Activated naive CD4-positive, alpha-beta T cell (primary cell): ENCODE measurements at places on chromosomes 2 and 18.
A peak's percentile ranks its signal among the peaks of the same experiment; 100 is the strongest.

DNA sequence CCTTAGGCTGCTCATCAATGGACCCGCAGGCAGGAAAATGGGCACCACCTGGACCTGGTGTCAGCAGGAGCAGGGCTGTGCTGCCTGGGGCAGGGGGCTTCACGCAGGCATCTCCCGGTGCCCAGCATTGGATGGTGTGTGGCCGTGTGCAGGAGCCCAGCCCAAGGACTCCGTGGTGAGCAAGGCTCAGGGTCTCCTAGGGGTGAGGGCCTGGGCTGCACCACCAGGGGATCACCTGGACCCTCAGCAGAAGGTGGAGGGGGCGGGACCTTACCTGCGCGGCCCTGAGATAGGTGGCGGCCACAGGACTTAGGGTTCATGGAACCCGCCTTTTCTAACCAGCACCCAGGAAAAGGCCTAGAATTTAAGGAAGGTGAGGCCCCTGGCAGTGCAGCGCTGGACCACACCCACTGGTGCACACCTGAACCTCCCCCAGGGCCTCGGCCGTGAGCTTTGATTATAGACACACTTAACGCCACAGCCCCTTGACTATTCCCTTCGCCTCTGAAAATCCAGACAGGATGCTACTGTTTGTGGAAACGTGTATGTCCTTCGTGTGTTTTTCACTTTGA is 89.0 kb downstream of the TMEM18 start:
- no peak for DNase-seq

DNA sequence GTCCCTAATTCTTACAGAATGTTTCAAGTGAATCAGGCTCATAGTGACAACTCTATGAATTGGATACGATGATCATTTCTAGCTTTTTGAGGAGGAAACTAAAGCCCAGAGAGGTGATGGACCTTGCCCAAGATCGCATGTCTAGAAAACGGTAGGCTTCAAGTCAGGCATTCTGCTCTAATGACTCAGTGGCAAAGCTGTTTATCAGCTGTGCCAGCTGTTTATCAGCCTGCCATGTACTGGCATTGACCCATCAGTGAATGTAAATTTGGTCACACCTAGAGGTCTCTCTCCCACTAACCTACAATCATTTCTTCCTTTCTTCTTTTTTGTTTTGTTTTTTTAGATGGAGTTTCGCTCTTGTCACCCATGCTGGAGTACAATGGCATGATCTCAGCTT is 6.1 kb upstream of the DAW1 start:
- no peak for DNase-seq

- DNase-seq = no peak
Observed at GRCh38 chr2:44560941-44561340, 199.2 kb downstream of the CAMKMT start.

- no peak for DNase-seq
Observed at GRCh38 chr2:71614976-71615766, 161.8 kb downstream of the DYSF start.

GRCh38 chr2:45643543-45644542 is 7.6 kb upstream of the PRKCE start:
- DNase-seq = peak; percentile 69

DNA sequence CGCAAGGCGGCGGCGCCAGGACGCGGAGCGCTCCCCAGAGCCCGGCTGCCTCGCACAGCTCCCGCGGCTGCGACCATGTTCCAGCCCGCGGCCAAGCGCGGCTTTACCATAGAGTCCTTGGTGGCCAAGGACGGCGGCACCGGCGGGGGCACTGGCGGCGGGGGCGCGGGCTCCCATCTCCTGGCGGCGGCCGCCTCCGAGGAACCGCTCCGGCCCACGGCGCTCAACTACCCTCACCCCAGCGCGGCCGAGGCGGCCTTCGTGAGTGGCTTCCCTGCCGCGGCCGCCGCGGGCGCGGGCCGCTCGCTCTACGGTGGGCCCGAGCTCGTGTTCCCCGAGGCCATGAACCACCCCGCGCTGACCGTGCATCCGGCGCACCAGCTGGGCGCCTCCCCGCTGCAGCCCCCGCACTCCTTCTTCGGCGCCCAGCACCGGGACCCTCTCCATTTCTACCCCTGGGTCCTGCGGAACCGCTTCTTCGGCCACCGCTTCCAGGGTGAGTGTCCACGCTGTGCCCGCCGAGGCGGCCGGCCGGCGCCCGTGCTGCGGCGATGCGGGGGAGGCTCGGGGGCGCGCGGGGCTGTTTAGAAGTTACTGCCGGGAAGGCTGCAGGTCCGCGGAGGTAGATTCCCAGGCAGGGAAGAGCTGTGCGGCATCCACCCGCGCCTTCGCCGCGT is 696 bp downstream of the EMX1 start:
- no peak for DNase-seq

- no peak for DNase-seq
Observed at GRCh38 chr2:7835693-7836680, 845.9 kb upstream of the ID2 start.

- no peak for DNase-seq
Observed at GRCh38 chr2:171056307-171056706, 104.4 kb downstream of the TLK1 start.

GRCh38 chr18:12476955-12477354 is 69.2 kb downstream of the PRELID3A start:
- DNase-seq = no peak

- no peak for DNase-seq
Observed at GRCh38 chr2:26763019-26763418, 1.1 kb upstream of the SLC35F6 start.

DNA sequence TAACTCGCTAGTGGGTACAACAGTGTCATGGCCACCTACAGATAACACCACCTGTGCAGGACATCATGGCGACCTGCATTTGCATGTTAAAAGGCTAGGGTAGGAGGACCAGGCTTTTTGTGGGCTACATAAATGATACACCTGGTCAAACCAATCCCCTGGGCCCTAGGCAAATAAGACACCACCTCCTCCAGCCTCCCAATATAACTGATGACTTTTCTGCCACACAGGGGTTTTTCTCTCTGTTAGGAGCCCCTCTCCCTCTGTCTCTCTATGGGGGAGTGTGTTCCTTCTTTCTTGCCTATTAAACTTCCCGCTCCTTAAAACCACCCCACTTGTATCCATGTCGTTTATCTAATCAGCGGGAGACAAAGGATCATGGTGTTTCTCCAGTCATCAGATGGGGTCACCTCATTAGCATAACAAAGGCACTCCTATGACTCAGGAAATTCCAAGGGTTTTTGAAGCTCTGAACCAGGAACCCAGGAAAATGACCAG is 10.8 kb upstream of the BUB1 start:
- no peak for DNase-seq

DNA sequence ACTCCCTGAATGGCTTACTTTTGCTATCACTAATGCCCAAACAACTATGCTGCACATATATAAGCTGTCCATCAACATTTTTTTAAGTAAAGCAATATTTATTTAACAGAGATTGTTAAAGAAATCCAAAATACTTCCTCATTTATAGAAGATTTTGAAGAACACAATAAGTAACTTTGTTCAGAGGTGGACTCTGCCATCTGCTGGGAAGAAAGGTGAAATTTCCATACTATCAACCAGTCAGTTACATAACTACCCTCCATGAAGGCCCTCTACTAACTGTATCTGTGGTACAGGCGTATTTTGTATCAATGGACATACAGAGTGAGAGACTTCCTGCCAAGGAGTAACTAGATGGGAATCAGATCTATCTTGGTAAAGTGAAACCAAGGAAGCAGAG is 106.0 kb downstream of the DTNB start:
- DNase-seq = no peak

DNA sequence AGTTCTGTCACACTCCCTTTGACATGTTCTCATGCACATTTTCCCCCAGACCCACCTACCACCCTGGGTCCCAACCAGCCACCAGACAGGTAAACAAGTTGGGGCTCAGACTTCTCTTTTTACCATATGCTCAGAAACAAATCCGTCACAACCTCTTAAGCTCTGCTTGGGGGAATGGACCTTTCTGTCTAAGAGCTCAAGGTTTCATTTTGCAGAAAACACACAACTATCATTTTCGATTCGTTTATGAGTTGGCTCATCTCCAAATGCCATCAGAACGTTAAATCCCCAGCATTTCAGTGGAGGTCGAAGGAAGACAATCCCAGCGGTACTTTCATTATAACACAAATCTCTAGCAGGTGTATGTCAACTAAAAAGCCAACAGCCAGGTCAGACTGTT is 30.6 kb upstream of the NCK2 start:
- no peak for DNase-seq

DNA sequence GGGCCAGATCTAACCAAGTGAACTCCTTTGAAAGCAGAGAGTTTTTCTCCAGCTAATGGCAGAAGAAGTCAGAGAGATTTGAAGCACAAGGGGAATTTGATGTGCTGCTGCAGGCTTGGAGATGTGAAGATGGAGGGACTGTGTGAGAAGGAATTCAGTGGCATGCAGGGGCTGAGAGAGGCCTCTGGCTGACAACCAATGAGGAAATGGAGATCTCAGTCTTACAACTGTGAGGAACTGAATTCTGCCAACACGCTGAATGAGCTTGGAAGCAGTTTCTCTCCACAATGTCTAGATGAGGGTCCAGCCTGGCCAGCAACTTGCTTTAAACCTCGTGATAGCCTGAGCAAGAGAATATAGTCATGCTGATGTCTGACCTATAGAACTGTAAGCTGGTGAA is 224.1 kb upstream of the DPP10 start:
- DNase-seq = no peak

GRCh38 chr2:11796190-11797171 is 50.0 kb downstream of the LPIN1 start:
- DNase-seq = no peak

- no peak for DNase-seq
Observed at GRCh38 chr2:102304711-102305611, 6.4 kb upstream of the IL1RL1 start.

DNA sequence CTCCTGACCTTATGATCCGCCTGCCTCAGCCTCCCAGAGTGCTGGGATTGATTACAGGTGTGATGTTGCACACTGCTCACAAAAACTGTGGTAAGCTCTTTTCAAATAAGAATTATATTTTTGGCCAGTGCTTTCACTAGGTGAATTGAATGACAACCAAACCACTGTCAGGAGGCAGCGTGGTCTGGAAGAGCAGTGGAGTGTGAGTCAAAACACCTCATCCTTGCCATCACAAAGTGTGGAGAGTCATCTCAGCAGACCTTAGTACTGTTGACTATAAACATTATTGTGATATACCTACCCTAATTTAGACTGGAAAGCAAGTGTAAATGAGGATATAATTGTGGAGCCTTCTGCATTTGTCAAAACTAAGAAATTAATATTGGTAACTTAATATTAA is 61.3 kb downstream of the UBE2E3 start:
- DNase-seq = no peak

DNA sequence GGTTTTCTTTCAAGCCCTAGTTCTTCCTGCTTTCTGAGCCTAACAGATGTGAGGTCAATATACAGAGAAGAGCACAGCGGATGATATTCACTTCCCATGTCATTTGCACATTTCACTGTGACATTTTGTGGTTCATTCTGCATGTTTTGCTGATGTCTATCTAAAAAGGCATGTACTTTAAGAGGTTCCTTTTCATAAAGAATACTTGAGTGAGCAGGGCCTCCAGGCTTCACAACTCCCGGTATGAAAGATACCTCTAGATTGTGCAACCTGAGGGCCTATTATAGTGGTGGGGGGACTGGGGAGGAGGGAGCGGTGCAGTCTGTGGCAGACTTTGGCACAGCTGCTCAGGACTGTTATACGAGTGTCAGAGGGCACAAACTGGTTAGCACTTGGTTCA is 54.6 kb downstream of the CPO start:
- no peak for DNase-seq

DNA sequence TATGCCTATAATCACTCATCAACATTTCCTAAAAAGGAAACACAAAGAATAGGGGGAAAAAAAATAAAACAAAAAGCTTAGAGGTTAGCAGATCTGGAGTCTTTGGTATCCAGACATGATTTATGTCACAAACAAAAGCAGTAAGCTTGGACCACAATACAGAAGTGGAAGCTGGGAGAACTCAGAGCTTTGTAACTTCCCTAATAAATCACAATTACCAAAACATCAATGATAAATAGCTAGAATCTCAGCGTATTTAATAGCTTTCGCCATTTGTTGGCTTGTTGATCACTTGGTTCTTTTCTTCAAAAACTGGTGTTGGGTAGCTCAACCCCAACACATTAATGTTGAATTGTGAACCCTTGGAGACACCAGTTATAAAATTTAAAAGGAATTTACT is 392.5 kb downstream of the IRS1 start:
- no peak for DNase-seq

DNA sequence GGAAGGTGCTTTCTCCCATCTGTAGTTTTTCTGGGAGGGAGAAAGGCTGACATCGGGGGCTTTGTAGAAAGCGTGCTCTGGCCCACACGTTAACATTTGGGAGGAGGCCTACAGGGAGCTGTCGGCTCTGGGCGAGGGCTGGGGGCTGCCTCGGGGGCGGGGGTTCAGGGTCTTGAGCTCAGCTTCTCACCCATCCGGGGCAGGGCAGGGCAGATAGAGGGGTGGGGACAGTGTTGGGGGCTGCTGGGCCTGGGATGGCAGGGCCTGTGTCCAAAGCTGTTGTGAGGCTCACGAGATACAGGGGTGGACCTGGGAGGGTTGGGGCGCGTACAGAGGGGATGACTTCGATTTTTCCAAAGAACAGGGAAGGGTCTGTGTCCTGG is 27.0 kb downstream of the NFATC1 start:
- DNase-seq = no peak

- DNase-seq = no peak
Observed at GRCh38 chr2:218516614-218517013, 51.5 kb downstream of the USP37 start.
